H54 (cell line): ENCODE measurements at places on chromosomes 3 and 15.

GRCh38 chr3:62919784-62920465 is 44.7 kb upstream of the CADPS start:
- DNase-seq = no peak

DNA sequence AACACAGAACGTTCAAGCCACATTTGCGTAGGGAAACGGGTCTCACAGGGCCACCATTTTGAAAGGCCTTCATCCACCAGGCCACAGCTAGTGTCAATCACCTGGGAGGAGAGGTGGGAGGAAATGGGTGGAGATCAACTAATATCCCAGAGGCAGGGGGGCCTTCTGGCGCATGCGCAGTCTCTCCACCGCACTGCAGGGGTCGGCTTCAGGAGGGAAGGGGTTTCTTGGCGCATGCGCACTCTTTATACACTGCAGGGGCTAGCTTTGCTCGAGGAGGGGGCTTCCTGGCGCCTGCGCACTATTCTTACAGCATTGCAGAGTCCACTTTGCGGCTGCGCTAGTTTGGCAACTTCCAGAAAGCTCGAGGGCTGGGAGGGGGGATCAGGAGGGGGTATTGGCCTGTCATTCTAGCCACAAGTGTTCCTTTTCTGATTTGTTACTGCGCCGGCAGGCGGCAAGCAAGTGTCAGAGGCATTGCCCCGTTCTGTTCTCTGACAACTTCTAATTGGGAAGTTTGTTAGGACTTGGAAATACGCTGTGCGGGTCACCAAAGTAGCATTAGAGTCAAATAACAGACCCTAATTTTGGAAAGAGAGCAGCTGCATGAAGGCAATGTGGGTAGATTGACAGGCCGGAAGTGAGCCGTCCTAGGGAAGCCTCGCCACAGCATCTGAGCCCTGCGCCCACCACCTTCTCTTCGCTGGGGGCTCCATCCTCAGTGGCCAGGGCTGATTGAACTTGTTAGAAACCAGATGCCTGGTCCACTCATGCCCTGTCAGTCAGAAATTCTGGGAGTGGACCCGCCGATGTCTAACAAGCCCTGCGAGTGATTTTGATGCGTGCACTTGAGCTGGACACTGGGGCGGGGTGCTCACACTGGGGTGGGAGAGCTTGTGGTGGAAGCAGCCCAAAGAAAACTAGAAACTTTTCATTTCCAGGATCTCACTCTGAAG is 173.5 kb upstream of the NDN start:
- no peak for DNase-seq

DNA sequence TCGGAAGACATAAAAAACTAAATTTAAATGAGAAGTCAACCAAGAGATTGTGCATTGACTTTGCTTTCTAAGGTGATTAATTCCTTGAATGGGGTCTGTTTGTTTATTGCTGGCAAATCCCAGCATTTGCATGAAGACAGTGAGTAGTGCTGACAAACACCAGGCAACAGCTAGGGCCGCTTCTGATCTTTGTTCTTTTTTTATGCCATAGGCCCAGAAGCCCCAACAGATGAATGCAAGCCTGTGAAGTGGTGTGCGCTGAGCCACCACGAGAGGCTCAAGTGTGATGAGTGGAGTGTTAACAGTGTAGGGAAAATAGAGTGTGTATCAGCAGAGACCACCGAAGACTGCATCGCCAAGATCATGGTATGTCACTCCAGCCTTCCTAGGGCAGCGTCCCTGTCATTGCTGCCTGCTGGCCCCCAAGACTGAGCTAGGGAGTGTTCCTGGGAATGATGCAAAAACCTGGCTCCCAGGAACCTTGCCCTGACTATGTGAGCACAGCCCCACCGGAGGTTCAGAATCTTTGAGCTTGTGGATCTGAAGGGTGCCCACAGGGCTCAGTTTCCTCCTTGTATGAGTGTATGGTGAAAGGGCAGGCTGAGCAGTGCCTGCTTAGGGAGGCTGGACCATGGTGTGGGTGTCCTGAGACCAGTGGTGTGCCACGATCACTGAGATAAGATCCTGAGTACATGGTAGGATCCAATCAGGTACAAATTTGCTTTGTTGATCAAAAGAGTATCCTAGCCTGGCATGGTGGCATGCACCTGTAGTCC is 13.0 kb downstream of the TF start:
- DNase-seq = no peak

DNA sequence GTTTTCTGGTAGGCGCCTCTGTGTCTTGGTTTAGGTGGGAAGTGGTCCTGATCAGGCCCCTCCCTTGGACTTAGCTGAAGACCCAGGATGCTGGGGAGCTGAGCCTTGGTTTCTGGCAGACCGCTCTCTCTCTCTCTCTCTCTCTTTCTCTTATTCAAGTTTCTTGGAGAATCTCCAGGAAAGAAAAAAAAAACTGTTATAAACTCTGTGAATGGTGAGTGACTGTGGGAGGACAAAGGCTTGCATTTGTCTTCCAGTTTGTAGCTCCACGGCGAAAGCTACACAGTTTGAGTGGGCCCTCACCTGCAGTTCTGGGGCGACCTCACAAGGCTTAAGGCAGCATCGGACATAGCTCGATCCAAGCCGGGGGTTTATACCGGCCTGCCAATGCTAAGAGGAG is 7.5 kb downstream of the DET1 start:
- DNase-seq = no peak

GRCh38 chr3:163601426-163601825 is 1476.9 kb downstream of the SI start:
- no peak for DNase-seq

DNA sequence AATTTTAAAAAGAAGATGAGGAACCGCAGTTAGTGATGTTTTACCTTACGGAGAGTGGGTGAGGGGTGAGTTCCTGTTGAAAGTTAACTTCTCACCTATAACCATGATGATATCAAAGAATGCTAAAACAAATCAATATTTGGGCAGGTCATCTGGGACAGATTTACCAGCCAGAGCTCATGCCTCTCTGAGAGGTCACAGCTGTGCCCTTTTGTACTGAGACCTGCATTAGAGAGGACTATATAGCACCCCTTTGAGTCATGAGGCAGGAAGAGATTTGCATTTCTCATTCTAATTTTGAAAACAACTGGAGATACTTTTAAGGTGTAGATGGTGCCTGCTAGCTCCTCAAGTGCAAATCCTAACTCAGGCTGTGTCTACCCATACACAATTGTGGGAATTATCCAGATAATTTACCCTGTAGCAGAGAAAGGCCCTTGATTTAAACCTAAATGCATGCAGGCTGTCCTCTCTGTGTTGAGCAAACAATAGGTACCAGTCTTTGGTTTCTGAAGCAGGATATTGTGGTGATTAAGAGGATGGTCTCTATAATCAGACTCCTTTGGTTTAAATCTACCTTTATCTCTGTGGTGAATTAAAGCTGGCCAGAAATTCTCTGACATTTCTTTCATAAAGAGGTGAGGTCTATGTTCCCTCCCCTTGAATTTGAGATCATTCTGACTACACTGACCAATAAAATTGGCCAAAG is 5.8 kb upstream of the TM4SF4 start:
- no peak for DNase-seq

- no peak for DNase-seq
These were observed 151.9 kb downstream of the CADPS start for GRCh38 chr3:62723166-62723913.

DNA sequence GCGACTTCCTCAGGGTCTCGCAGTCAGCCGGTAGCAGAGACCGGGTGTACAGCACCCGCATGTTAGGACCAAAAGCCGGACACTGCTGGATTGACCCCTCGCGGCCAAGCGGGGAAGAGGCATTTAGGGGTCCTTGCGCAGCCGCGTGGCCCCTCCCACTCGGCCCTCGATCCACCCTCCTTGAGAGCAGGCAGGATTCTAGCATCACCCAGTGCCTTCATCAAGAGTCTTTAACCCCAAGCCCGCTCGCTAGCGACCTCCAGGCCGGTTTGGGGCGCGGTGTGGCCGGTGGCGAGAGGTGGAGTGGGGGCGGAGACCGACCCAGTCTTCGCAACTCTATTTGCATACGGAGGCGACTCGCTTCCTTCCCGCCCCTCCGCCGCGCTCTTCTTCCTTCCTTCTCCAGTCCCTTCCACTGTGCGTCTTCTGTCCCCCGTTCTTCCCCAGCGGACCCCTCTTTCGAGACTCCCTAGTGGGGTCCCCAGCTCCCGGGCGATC is at the start of gene ST6GAL1:
Gene ST6GAL1 (plus strand): TSS at position 384 of the 498 bp plus-strand sequence. CDS start 112,178 bp downstream, outside the sequence.
- peak; percentile 58 for DNase-seq

- DNase-seq = no peak
These were observed 12.7 kb upstream of the SCN10A start for GRCh38 chr3:38828681-38829080.

GRCh38 chr15:39709941-39710340 is 72.7 kb downstream of the FSIP1 start:
- no peak for DNase-seq
